Spleen (tissue), 13 donors: ENCODE measurements at places on chromosomes 7 and 10.

GRCh38 chr7:95324431-95324830 lies at the start of gene PON1:
Gene PON1 (minus strand): TSS chr7:95324532. CDS start chr7:95324475, 57 bp downstream.
- peak; percentile 73 for DNase-seq

GRCh38 chr7:99822731-99823718 lies 4.8 kb upstream of the CYP3A43 start:
- DNase-seq, result no peak

- no peak for DNase-seq
Observed at GRCh38 chr10:51129946-51130544, 55.8 kb downstream of the PRKG1 start.

GRCh38 chr10:12782537-12782936 lies 219.0 kb downstream of the CCDC3 start:
- DNase-seq, result no peak

DNA sequence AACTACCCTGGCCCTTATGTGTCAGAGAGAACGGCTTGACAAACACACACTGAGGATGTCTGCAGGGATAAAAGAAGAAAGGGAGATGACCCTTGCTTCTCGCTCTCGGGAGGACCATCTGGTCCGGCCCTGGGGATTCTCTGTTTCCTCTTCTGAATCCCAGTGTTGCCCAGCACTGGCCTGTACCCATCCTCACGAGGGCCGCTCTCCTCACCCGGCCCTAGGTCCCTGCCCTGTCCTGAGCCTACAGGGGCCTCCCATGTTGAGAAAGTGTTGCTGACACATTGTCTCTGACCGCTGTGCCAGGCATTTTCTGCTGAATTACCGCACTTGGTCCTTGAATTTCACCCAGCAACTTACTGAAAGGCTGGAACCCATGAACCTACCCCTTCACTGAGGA lies 171.9 kb upstream of the LANCL2 start:
- no peak for DNase-seq
